ENCODE measurements at places on chromosomes 5 and 9. TPM values are rescaled to one million over a fixed set of nuclear protein-coding genes. Genes with fewer than 3 reads are reported as not detected.

GRCh38 chr9:99971410-99971809 is 65.0 kb downstream of the STX17 start:
- no peaks in the 10 kb centered on the region for H3K27me3 ChIP-seq
- peaks cover 2% of the 10 kb centered on the region for H3K36me3 ChIP-seq
- H3K4me3 ChIP-seq: no peak overlapping the region
- no peak for DNase-seq

- H3K27me3 ChIP-seq: no peaks in the 10 kb centered on the region
- H3K27ac ChIP-seq: peak within 1 kb of the TSS; percentile 95
- DNase-seq: peak; percentile 88
- H3K4me1 ChIP-seq: peaks cover 3% of the 10 kb centered on the region
- peak within 1 kb of the TSS; percentile 85 for H3K4me3 ChIP-seq
Measured at GRCh38 chr9:27572918-27573633, at the start of gene C9orf72. Gene C9orf72 (minus strand): TSS chr9:27573481. CDS start chr9:27567120, 6,361 bp downstream.

- H3K4me1 ChIP-seq: peaks cover 29% of the 10 kb centered on the region
- H3K27ac ChIP-seq: peak overlapping the region; percentile 100
Measured at GRCh38 chr5:138544181-138545134, 1.4 kb upstream of the ETF1 start.

DNA sequence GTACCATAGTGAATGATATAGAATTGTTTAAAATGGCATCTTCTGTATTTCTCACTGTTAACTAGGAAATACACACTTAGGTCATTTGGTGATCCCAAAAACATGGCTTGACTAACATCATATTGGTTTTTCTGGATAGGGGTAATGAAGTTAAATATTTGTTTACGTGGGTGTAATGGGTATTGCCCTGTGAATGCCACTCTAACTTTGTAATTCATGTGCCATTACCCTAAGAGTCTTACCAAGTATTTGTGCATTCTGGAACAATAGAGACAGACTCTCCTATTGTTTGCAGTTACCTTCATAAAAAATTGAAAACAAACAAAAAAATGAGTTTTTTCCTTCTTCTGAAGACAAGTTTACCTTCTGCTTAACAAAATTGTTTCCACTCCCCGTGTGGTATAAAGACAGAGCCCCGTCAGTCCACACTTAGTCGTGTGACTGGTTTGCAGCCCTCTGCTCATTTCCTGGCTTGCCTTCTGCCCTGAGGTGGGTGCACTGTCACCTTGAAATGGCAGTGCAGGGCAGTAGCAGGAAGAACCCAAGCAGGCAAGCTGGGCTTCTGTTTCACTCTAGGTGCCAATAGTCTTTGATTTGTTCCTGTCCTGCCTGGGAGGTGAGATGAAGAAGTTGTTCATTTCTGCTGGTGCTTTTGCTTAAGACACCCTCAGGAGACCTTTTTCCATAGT is 9.6 kb upstream of the CATSPER3 start:
- H3K4me3 ChIP-seq: no peak overlapping the region
- H3K4me1 ChIP-seq: no peaks in the 10 kb centered on the region
- H3K36me3 ChIP-seq: no peaks in the 10 kb centered on the region

GRCh38 chr5:142922223-142922952 is 152.2 kb downstream of the ARHGAP26 start:
- no peak overlapping the region for H3K4me3 ChIP-seq
- peak; percentile 52 for DNase-seq
- H3K27ac ChIP-seq: no peak overlapping the region
- H3K4me1 ChIP-seq: peaks cover 11% of the 10 kb centered on the region
- no peaks in the 10 kb centered on the region for H3K27me3 ChIP-seq

DNA sequence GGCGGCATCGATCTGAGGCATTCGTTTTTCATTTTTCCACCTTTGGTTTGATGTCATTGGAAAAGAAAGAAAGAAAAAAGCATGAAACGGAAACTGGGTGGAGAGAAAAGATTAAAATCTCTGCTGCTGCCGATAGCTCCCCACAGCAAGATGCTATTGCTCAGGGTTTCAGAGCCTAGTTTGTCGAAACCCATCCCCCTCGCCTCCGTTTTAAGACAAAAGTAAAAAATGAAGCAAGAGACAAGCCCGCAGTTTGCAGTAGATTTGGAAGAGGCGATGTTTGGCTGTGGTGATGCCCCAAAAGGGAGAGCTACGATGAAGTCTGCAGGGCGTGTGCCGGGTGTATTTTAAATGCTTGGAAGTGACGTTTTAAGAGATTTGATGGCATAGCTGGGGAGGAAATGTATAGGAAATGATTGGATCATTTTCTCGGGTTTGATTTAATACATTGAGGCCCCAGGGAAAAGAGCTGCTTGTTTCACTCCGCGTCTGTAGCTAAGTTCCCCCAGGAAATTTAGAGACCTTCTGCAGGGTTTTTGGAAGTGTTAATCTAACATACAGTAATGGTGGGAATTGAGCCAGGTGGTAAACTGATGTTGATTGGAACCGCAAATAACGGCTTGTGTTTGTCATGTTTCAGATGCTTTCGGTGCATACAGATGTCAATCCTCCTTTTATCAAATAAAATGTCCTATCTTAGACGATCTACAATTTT is 909 bp downstream of the NDFIP1 start:
- H3K36me3 ChIP-seq: no peaks in the 10 kb centered on the region
- H3K4me1 ChIP-seq: peaks cover 8% of the 10 kb centered on the region
- H3K27ac ChIP-seq: peak overlapping the region; percentile 94
- H3K4me3 ChIP-seq: peak overlapping the region; percentile 91
- no peaks in the 10 kb centered on the region for H3K27me3 ChIP-seq
- no peak for DNase-seq

- H3K4me3 ChIP-seq: no peak overlapping the region
- H3K36me3 ChIP-seq: no peaks in the 10 kb centered on the region
- no peaks in the 10 kb centered on the region for H3K4me1 ChIP-seq
- H3K27ac ChIP-seq: no peak overlapping the region
Measured at GRCh38 chr9:109976303-109976702, 196.3 kb downstream of the PALM2AKAP2 start.

GRCh38 chr9:136488247-136489214 is 5.7 kb upstream of the SEC16A start:
- H3K27ac ChIP-seq: no peak overlapping the region
- no peaks in the 10 kb centered on the region for H3K27me3 ChIP-seq
- no peaks in the 10 kb centered on the region for H3K36me3 ChIP-seq
- H3K4me3 ChIP-seq: no peak overlapping the region
- H3K4me1 ChIP-seq: no peaks in the 10 kb centered on the region
- DNase-seq: peak; percentile 84

The PCDHGC4 gene
- total RNA-seq: 1.5 TPM

The PCDHGA9 gene
- 7.6 TPM for total RNA-seq

The DNAJB5 gene
- total RNA-seq: 10.6 TPM
